ENCODE measurements at places on chromosomes 12 and 14.

DNA sequence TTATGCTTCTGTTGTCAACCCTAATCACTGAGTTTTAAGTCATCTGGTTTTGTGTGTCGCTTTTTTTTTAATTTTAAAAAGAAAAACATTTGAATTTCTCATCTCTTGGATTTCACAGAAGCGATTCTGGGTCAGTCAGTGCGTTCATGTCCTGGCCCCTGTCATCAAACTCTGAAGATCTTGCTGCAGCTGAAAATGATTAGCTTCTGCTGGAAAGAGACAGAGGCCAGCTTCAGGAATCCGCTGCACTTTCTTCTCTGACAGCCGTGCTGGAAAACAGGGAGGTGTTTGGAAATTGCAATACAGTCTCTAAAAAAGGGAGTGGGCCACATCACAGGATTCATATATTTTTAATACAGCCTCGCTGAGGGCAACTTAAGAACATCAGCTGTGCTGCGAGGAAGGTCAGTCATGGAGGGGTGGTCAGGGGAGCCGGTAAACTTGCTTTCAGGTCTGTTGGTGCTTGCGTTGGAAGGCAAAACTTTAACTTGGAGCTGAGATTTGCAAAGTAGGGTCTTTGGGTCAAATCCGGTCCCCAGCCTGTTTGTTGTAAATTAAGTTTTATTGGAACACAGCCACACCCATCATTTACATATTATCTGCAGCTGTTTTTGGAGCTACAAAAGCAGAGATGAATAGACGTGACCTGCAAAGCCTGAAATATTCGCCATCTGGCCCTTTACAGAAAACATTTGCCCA, 190.8 kb downstream of the AACS start:
- no peak for DNase-seq

DNA sequence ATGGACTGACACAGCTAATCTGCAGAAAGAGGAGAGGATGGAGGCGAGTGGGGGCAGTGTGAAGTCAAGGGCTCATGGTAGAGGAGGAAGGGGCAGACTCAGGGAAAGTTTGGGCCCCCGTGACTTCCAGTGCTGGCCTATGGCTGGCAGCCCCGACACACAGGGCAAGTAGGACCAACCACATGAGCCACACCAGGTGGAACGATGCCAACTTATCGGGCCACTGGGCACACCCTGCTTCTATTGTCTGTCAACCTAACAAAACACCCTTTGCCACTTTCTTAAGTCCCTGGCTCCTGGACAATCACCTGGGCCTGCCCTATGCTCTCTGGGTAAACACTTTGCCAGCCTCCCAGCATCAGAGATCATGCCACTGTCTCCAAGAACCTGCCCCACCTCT, 65.2 kb upstream of the PSMC1 start:
- DNase-seq: no peak

DNA sequence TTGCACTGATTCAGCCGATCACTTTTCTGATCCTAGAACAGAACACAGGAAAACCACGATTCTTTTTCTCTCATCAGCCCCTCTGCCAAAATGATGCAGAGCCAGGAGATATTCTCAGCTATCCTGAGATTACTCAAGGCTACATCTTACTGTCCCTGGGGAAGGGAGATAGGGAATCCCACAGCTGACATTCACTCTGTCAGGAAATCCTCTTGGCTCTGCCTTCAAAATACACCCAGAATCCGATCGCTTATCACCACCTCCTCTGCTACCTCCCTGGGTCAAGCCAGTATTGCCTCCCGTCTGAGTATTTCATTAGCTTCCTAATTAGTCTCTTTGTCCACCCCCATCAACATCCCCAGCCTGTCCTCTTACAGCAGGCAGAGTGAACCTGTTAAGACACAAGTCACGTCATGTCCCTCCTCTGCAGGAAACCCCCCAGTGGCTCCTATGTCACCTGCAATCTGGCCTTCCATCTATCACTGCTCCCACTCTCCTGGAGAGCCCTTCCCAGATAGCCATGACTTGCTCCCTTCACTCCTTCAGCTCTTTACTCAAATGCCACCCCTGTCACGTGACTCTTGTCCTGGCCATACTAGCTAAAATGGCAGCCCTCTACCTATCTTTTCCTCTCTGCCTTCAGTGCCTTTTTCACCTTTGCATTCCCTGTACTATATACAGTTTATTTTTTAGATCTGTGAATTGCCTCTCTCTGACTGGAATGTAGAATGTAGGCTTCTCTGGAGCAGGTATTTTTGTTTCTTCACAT, 70.3 kb downstream of the GALNT4 start:
- DNase-seq: no peak

- no peak for DNase-seq
Observed at GRCh38 chr12:128938886-128939285, 85.6 kb downstream of the GLT1D1 start.

DNA sequence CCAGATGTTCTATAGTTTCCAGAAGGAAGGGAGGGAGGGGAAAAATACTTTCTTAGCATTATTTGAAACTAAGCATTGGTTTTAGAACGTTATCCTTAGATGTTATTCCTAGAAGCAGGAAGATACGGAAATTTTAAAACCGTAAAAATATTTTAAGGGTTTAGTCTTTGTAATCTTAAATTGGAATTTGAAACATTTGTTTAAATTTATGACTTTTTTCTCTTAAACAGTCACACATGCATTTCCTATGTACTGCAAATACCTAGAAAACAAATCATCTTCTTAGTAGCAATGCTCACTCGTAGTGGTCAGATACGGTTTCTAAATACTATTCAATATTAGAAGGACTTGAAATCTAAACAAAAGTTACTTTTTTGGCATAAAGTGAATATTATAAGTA, 282.0 kb downstream of the ERC1 start:
- DNase-seq: no peak

- DNase-seq: no peak
Observed at GRCh38 chr12:124432376-124432775, 135.0 kb downstream of the NCOR2 start.

GRCh38 chr14:34682787-34683321, 31.5 kb downstream of the CFL2 start:
- DNase-seq: no peak

DNA sequence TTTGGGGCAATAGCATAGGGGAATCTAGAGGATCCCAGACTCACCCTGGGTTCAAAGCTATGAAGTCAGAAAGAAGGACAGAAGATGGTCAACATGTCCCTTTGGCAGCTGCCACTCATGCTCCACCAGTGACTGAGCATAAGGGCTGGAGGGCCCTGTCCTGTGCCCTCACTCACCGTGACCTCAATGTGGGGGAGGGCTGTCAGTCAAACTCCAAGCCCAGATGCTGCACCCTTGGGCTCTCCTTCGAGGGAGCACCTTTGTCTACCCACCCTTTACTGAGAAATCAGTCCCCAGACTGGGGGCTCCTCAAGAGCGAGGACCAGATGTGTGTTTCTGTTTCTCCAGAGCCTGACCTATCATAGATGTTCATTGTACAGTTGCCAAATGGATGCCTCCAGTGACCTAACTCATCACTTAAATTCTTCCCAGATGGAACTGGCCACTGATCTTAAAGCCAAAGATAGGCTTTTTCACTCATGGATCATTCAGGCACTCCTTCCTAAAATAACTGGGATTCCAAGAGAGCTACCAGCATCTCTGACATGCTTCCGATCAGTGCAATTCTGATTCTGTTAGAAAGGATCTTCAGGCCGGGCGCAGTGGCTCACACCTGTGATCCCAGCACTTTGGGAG, 27.2 kb upstream of the VSX2 start:
- no peak for DNase-seq

DNA sequence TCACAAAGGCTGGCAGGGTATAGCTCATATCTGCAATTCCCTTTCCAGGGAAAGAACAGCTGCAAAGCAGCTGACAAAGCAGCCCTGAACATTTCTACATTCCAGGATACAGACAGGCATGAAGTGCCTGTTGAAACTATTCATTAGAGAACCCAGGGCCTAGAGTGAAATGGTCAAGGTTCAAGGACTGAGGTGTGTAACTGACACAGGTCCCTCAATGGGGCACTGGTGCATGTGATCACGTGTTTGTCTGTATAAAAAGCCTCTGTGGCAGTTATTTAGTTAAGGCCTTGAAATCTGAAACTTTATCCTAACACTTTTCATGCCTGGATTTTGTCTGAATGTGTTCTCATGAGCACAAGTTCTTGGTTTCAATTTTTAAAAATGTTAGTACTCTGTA, 47.1 kb downstream of the GIT2 start:
- DNase-seq: no peak

- no peak for DNase-seq
Observed at GRCh38 chr12:29961231-29961630, 177.5 kb upstream of the TMTC1 start.

- DNase-seq: no peak
Observed at GRCh38 chr12:48824905-48825304, 6.6 kb downstream of the CACNB3 start.

GRCh38 chr12:99700032-99700431, 52.5 kb downstream of the GARIN6 start:
- no peak for DNase-seq
